ENCODE measurements at places on chromosomes 5 and 9. TPM values are rescaled to one million over a fixed set of nuclear protein-coding genes. Genes with fewer than 3 reads are reported as not detected.
A peak's percentile ranks its signal among the peaks of the same experiment; 100 is the strongest.

GRCh38 chr5:124919076-124919475, 172.6 kb upstream of the ZNF608 start:
- H3K36me3 ChIP-seq = no peaks in the 10 kb centered on the region
- H3K4me1 ChIP-seq = no peaks in the 10 kb centered on the region
- no peak overlapping the region for H3K4me3 ChIP-seq
- H3K27ac ChIP-seq = no peak overlapping the region

DNA sequence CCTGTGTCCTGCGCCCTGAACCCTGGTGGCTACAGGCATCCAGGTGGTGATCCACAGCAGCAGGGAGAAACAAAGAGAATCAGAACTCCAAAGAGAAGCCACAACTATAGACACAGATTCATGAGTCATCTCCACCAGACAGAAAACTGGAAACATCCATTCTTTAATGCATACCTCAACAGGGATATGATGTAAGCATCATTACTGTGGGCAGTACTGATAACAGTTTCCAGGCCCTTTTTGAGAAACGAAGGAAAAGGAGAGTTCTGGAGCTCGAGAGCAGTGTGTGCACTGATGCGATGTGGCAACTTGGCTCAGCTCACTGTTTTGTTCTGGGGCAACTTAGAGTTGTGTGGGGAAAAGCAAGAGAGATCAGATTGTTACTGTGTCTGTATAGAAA, 215.6 kb upstream of the ADAMTS16 start:
- no peak overlapping the region for H3K4me3 ChIP-seq
- H3K4me1 ChIP-seq = peaks cover 7% of the 10 kb centered on the region
- peak; percentile 30 for DNase-seq
- peaks cover 10% of the 10 kb centered on the region for H3K27me3 ChIP-seq
- no peak overlapping the region for H3K27ac ChIP-seq
- H3K36me3 ChIP-seq = no peaks in the 10 kb centered on the region

DNA sequence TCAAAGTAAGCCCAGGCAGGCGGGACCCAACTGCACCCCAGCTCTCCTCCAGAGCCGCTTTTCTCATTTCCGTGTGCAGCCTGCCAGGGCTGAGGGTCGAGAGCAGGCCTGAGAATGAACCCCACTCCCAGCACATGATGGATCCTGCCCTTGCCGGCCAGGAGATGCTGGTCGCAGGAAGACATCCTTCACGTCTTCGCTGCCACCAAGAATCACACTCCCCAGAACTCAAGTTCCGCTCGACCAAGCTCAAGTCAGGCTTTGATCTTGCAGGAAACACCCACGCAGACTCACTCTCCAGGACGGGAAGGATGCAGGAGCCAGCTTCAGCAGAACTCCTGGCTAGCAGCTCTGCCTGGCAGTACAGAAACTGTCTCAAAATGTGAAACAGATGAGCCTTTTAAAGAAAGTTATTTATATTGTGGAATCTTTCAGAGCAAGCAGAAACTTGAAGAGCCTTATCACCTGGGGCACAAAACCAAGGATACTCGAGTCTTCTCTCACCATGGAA, 102.4 kb downstream of the ROR2 start:
- H3K4me1 ChIP-seq = peaks cover 8% of the 10 kb centered on the region
- H3K4me3 ChIP-seq = peak overlapping the region; percentile 29
- no peaks in the 10 kb centered on the region for H3K36me3 ChIP-seq
- peak; percentile 27 for DNase-seq
- H3K27ac ChIP-seq = no peak overlapping the region
- peaks cover 17% of the 10 kb centered on the region for H3K27me3 ChIP-seq

GRCh38 chr5:10036136-10036815, 213.4 kb downstream of the ATPSCKMT start:
- peaks cover 20% of the 10 kb centered on the region for H3K4me1 ChIP-seq
- H3K36me3 ChIP-seq = no peaks in the 10 kb centered on the region
- no peak overlapping the region for H3K4me3 ChIP-seq
- peak; percentile 20 for DNase-seq
- H3K27me3 ChIP-seq = no peaks in the 10 kb centered on the region

- no peaks in the 10 kb centered on the region for H3K4me1 ChIP-seq
- no peak overlapping the region for H3K4me3 ChIP-seq
- no peak overlapping the region for H3K27ac ChIP-seq
- DNase-seq = no peak
These were observed 519.0 kb upstream of the DAB2 start for GRCh38 chr5:39943811-39944210.

DNA sequence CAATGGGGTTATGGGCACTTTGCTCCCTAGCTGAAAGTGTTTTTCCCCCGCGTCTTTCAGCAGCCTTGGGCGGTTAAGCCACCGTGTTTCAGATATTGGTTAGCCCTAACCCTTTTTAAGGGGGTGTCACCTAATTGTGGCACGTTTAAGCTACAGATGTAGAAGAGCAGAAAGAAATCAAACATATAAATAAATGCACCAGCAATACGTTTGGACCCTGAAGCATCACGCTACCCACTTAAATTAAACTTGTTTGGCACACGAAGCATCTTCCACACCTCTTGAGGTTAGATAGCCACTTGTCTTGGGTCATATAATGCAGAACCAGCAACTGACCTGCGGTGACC, 768 bp downstream of the YTHDC2 start:
- H3K27ac ChIP-seq = peak overlapping the region; percentile 88
- H3K4me3 ChIP-seq = peak overlapping the region; percentile 89
- DNase-seq = no peak
- no peaks in the 10 kb centered on the region for H3K27me3 ChIP-seq
- H3K36me3 ChIP-seq = peaks cover 17% of the 10 kb centered on the region
- peaks cover 44% of the 10 kb centered on the region for H3K4me1 ChIP-seq

DNA sequence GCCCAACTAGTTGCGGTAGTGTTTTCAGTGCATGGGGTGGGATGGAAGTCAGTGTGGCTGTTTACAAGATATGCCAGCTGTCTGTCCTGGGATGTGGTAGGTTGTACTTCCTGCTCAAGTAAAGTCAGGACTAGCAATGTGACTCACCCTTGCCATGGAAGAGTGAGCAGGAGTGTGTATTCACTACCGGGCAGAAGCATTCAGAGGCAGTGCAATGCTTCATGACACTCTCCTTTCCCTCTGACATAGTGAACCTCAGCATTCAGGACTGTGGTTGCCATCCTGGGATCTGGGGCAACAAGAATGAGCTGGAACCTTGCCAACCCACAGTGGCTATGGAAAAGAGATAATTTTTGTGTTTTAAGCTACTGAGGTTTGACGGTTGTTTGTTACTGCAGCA, 68.9 kb downstream of the BOD1 start:
- no peaks in the 10 kb centered on the region for H3K36me3 ChIP-seq
- no peak overlapping the region for H3K27ac ChIP-seq
- no peak overlapping the region for H3K4me3 ChIP-seq
- peaks cover 22% of the 10 kb centered on the region for H3K27me3 ChIP-seq

GRCh38 chr5:129461711-129462332, 1.7 kb downstream of the ADAMTS19 start:
- H3K27ac ChIP-seq = no peak overlapping the region
- peaks cover 7% of the 10 kb centered on the region for H3K36me3 ChIP-seq
- H3K27me3 ChIP-seq = peaks cover 5% of the 10 kb centered on the region
- H3K4me3 ChIP-seq = no peak overlapping the region
- DNase-seq = no peak

DNA sequence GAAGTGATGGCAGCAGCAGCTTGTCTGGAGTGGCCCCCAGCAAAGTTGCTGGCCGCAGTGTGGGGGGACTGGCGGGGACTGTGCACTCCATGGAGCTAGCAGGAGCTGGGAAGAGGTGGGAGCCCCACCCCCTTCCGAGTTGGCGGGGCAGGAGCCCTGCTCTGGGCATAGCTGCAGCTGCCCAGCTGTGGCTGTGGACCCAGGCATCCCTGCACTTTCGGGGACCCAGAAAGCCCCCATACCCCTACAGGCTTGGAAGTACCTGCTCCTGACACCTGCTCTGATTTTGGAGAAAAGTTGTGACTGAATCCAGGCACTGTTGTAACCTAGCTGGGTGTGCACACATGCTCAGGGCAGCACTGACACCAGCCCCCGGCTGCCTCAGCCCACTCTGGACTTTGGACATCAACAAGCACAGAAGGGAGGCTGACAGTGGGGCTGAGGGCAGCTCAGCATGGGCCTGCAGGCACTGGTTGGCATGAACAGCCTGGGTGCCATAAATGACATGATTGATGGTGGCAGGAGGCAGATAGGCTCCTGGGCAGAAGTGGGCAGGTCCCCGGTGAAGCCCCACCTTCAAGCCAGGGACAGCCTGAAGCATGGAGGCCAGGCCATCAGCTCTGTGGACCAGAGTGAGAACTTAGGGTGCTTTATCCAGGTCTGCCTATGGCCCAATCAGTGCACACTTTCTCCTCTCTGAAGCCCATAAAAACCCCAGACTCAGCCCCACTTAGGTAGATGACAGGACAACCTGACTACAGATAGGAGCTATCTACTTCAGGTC, 12.6 kb downstream of the LMBRD2 start:
- no peak overlapping the region for H3K4me3 ChIP-seq
- no peaks in the 10 kb centered on the region for H3K27me3 ChIP-seq
- H3K36me3 ChIP-seq = peaks cover 24% of the 10 kb centered on the region
- DNase-seq = no peak
- no peak overlapping the region for H3K27ac ChIP-seq

The ELAVL2 gene
- not detected for total RNA-seq

DNA sequence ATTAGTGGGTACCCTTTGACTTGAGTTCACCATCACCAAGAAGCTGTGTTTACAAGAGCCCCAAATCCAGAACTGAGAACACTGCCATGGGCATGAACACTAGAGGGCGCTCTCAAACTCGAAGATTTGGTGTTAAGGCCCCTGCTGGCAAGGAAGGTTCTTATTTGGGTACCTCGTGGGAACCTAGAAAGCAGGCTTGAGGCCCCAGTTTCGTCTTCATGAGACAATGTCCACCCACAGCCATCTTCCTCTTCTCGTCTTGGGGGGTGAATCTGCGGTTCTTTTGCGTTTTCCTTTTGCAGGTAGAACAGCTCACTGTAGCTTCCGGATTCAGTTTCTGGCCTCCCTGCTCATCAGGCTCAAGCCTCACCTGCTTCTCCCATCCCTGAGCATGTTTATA, 184.0 kb downstream of the SEMA5A start:
- no peak overlapping the region for H3K27ac ChIP-seq
- peaks cover 70% of the 10 kb centered on the region for H3K4me1 ChIP-seq
- H3K27me3 ChIP-seq = no peaks in the 10 kb centered on the region
- no peak overlapping the region for H3K4me3 ChIP-seq
- DNase-seq = peak; percentile 47
- H3K36me3 ChIP-seq = peaks cover 3% of the 10 kb centered on the region

GRCh38 chr5:151053796-151054462, 26.9 kb downstream of the TNIP1 start:
- H3K27ac ChIP-seq = peak overlapping the region; percentile 58
- H3K36me3 ChIP-seq = peaks cover 14% of the 10 kb centered on the region
- DNase-seq = no peak

The NCS1 gene
- 95.7 TPM for total RNA-seq

DNA sequence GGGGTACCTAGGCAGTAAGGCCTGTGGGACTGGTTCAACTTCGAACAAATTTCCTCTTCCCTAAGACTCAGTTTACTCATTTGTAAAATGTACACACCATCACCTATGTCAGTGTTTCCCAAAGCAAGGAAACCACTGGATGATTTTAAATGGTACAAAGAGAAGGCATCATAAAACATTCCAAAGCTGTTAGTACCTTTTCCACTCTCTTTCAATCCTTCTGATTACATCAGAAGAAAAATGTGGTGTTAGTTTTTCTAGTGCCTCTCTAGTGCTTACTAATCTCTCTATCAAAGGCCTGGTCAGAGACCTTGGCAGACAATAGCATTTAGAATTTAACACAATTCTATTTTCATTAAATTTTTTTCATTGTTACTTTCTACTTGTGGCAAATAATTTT, 18.1 kb downstream of the NR6A1 start:
- H3K4me3 ChIP-seq = no peak overlapping the region
- peak; percentile 79 for DNase-seq
- H3K27me3 ChIP-seq = peaks cover 6% of the 10 kb centered on the region
- H3K27ac ChIP-seq = peak overlapping the region; percentile 30

The ZFP37 gene
- 1.9 TPM for total RNA-seq

The COL23A1 gene
- total RNA-seq = not detected

GRCh38 chr9:126346031-126346430, 19.4 kb downstream of the MVB12B start:
- H3K4me3 ChIP-seq = no peak overlapping the region
- H3K4me1 ChIP-seq = peaks cover 8% of the 10 kb centered on the region
- peaks cover 11% of the 10 kb centered on the region for H3K36me3 ChIP-seq
- H3K27ac ChIP-seq = no peak overlapping the region

DNA sequence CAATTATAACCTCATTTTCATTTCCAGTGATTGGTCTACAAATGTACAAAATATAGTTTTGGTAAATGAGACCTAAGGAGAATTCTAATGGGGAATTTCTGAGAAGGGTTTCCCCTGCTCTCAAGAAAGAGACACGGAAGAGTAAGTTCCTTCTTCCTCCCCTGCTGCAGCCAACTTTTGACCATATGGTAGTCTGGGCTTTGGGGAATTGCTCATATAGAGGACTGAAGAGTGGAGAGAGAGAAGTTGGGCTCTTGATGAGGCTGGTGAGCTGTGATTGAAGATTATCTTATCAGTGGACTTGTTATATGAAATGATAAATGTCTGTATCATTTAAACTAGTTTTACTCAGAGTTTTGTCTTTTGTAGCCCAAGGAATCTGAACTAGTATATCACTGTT, 4.3 kb upstream of the LNPEP start:
- no peak overlapping the region for H3K27ac ChIP-seq
- no peak for DNase-seq
- peaks cover 13% of the 10 kb centered on the region for H3K4me1 ChIP-seq
- no peaks in the 10 kb centered on the region for H3K36me3 ChIP-seq
- H3K4me3 ChIP-seq = no peak overlapping the region
- H3K27me3 ChIP-seq = peaks cover 5% of the 10 kb centered on the region

DNA sequence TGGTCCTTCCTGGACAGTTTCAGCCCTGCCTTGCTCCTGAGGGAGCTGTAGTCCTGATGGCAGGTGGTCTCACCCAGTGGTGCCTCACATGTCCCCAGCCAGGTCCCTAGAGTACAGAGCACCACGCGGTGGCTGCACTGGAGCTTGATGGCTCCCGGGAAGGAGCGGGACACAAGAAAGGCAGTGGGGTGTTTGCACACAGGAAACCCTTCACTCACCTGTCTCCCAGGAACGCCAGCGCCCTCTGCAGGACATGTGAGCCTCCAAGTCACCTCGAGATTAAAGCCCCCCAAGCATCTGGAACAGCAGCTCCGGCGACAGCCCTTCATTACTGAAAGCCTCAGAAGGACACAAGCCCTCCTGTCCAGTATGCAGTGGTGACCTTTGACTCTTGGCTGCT, 19.9 kb upstream of the TMEM250 start:
- H3K36me3 ChIP-seq = no peaks in the 10 kb centered on the region
- no peaks in the 10 kb centered on the region for H3K4me1 ChIP-seq
- no peak overlapping the region for H3K4me3 ChIP-seq
- peaks cover 36% of the 10 kb centered on the region for H3K27me3 ChIP-seq
- DNase-seq = no peak
- no peak overlapping the region for H3K27ac ChIP-seq
